SIG-M5 (cell line): ENCODE measurements at places on chromosomes 7 and 10.

GRCh38 chr10:60400366-60400765 lies 10.7 kb upstream of the ANK3 start:
- no peak for DNase-seq

GRCh38 chr7:31763548-31763947 lies 76.5 kb downstream of the PPP1R17 start:
- DNase-seq = no peak

DNA sequence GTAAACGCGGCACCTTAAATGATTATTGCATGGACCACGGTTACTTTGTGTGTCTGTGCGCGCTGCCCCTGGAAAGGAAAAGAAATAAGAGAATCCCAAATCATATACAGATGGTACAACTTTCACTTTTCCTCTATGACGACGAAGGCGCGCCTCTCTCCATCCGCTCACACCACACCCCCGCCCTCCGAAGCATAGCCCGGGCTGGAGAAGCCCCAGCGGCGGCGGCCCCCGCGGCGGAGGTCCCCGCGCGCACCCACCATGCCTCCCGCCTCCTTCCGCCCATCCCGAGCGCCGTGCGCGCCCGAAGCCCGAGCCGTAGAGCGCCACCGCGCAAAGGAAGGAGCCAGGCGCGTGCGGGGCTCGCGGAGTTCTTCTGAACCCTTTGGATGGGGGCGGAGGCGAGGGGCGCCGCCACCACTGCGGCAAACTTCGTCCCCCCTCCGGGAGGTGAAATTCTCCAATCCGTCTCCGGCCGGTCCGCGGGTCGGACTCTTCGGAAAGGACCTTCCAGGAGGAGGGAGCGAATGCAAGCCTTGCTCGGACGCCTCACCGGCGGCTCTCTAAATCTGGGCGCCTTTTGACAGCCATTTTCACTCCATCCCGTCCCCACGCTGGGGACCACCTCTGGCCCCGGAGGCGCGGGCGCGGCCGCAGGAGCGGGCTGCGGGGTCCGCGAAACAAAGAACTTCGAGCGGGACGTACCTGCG lies 588 bp downstream of the GLI3 start:
- no peak for DNase-seq

DNA sequence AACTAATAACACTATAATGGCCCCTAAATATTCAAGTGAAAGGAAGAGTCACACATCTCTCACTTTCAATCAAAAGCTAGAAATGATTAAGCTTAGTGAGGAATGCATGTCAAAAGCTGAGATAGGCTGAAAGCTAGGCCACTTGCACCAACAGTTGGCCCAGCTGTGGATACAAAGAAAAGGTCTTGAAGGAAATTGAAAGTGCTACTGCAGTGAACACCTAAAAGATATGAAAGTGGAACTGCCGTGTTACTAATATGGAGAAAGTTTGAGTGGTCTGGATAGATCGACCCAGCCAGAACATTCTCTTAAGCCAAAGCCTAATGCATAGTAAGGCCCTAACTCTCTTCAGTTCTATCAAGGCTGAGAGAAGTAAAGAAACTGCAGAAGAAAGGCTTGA lies 12.1 kb upstream of the SNX13 start:
- no peak for DNase-seq

- DNase-seq = no peak
These were observed 3.7 kb upstream of the NDST2 start for GRCh38 chr10:73814896-73815718.

DNA sequence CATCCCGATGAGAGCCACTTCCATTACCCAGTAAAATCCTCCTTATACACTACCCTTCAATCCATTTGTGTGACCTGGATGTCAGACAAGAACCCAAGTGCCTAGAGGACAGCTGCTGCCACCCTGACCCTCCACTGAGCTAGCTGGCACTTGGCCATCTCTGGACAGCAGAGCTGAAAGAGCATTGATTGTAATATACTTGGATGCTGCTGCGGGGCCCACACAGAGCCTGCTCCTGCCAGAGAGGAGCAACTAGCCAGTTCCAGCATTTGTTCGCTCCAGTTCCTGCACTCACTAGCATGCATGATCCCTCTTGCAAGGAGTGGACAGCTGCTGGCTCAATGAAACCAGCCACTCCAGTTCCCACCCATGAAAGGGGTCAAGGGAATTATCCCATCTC lies 8.4 kb upstream of the TMEM254 start:
- no peak for DNase-seq

- DNase-seq = no peak
These were observed 134.7 kb downstream of the TMEM178B start for GRCh38 chr7:141208539-141208938.

- DNase-seq = no peak
These were observed 36.7 kb upstream of the UBE2H start for GRCh38 chr7:129989466-129989865.

- DNase-seq = no peak
These were observed 158.2 kb upstream of the PTPRZ1 start for GRCh38 chr7:121714559-121715303.

DNA sequence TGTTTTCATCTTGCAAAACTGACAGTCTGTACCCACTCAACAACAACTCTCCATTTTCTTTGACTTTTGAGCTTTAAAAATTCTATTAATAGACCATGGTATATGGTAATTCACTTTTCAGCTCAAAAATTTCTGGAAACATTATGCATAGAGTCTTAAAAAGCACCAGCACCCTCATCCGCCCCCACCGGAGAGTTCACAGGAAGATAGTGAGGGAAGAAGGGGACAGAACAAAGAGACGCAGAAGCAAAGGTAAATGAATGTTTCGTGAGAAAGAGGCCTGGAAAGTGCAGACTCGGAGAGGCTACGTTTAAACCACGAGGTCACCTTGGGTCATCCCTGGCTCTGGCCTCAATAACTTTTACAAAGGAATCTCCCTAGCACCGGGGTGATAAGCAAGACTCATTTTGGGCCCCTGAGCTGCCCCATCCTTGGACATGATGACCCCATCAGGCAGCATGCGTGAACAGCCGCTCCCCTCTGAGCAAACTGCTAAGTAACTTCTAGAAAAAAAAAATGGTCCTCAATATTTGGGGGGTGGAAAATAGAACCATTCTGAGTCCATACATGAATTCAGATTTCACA lies 96.3 kb downstream of the CPXM2 start:
- DNase-seq = no peak

GRCh38 chr7:144676492-144676891 lies 159.4 kb downstream of the TPK1 start:
- no peak for DNase-seq

- no peak for DNase-seq
These were observed 53.4 kb upstream of the GDF10 start for GRCh38 chr10:47246406-47247147.

DNA sequence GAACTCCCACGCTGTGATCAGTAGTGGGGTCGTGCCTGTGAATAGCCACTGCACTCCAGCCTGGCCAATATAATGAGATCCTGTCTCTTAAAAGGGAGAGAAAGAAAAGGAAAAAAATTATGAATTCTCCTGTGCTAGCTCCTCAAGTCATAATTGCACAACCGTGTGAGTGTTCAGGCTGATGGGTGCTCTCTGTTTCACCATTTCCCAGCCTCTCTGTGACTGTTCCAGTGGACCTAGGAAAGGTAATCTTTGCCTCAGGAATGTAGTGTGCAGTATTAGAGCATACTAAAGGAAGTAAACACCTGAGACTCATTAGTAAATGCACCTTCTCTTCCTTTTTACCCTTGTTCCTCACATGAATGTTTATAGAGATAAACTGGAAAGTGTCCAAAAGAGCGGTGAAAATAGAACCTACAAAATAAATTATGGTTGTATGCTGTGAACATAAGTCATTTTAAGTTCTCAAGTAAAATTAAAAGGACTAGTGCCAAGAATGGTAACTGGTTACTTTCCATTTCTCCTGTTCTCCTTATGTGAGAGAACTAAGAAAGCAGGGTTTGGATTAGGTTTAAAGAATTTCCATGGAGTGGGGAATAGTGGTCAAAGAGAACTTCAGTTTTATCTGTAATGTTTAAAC lies 42.7 kb downstream of the INPP5F start:
- no peak for DNase-seq

- DNase-seq = no peak
These were observed 169.6 kb upstream of the FAM171A1 start for GRCh38 chr10:15540727-15541126.

- no peak for DNase-seq
These were observed 19.1 kb upstream of the SPOCK2 start for GRCh38 chr10:72107325-72108003.

DNA sequence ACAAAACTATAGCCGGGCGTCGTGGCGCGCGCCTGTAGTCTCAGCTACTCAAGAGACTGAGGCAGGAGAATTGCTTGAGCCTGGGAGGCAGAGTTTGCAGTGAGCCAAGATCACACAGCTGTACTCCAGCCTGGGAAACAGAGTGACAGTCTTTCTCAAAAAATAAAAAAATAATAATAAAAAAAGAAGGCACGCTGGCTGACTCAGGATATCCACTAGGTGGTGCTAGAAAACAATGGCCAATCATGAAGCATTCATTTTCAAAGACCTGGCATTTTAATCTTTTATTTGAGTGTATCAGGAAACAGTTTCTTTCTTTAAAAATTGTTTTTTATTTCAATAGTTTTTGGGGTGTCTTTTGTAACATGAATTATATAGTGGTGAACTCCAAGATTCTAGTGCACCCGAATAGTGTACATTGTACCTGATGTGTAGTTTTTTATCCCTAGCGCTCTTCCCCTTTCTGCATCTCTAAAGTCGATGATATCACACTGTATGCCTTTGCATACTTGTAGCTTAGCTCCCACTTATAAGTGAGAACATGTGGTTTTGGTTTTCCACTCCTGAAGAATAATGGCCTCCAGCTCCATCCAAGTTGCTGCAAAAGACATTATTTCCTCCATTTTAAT lies 88.6 kb downstream of the LYZL1 start:
- no peak for DNase-seq

DNA sequence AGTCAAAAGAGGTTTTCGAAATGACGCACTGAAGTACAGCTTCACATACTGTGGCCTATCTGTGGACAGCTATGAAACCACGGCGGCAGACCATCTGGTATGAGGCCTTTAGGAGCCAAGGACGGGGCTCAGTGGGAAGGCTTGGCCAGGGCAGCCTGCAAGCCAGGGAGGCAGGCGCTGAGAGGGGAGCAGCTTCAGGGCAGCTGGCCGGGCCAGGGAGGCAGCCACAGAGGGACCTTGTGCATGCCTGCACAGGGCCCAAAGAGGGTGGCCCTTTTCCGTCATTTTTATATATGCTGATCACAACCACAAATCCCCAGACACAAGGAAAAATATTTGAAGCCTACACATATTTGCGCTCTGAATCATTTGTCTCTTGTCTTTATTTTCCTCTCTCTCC lies 13.5 kb downstream of the CALD1 start:
- DNase-seq = no peak

GRCh38 chr10:93485690-93486089 lies 3.6 kb upstream of the MYOF start:
- no peak for DNase-seq

GRCh38 chr10:58326967-58327381 lies 7.8 kb upstream of the UBE2D1 start:
- no peak for DNase-seq

DNA sequence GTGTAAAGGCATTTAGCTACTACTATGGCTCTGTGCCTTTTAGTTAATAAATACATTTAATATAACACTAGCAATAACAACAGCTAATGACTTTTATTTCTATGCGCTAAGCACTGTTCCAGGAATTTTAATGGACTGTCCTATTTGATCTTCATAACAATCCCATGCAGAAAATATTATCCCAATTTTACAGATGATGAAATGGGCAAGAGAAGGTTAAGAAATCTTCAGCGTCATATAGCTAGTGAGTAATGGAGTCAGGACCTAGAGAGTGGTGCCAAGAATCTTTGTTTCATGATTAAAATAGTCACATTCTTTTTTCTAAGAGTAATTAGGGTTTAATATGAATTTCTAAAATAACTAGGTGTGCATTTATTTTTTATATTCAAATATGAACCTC lies 32.4 kb downstream of the ACTA2 start:
- DNase-seq = no peak

- DNase-seq = no peak
These were observed 73.8 kb upstream of the TMEM106B start for GRCh38 chr7:12137283-12137682.

DNA sequence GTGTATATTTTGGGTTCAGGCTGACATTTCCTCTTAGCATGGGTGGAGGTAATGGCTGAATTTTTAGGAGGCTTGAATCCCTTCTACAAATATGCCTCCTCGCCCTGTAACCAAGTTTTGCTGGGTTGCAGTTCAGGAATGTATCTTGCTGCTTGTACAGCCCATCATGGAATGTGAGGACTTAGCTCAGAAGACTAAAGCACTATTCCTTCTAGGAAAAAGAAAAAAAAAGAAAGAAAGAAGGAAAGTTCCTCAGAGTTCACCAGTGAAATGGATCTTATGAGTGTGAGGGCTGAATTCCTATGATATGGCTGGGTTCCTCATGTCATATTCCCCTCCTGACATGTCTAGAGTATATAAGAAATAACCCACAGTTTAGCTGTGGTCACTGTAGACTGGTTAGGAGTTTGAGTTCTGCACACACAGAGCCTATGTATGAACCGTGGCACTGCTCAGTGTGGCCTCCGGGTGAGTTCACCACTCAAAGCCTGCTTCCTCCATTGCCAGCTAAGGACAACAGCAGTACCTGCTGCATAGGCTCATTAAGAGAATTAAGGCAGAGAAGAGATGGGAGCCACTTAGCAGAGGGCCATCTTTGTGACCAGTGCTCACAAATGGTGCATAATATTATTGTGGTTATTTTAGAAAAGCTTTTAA lies 114.0 kb downstream of the TACC2 start:
- DNase-seq = no peak

GRCh38 chr7:51069411-51070083 lies 247.1 kb downstream of the COBL start:
- no peak for DNase-seq

DNA sequence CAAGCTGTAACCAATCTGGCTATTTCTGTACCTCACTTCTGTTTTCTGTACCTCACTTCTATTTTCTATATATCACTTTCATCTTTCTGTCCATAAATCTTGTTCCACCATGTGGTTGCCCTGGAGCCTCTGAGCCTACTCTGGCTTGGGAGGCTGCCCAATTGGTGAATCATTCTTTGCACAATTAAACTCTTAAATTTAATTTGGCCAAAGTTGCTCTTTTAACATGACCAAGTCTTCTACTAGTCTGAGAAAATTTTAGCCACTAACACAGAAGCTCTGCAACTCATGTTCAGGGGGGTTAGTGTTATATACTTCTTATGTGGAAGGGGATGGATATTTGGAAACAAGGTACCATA lies 503.5 kb downstream of the KIF20B start:
- DNase-seq = no peak

DNA sequence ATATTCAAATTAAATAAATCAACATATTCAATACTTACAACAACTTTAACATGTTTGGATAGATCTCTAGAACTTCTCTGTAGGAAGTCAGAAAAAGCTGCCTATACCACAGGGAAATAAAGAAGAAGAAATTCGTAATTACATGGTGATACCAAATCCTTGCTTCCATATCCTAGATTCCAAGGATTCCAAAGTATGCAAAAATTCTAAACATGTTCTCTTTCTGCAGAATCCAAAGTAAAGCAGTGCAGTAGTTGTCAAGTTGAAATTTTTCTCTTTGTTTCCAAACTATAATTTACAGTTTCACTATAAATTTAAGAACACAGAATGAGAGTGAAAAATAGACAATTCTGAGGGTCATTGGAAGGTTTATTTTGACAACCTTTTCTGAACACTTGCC lies 233.7 kb upstream of the PTN start:
- DNase-seq = no peak

- no peak for DNase-seq
These were observed 193.5 kb upstream of the NEBL start for GRCh38 chr10:21090609-21091082.

- DNase-seq = no peak
These were observed 74.8 kb downstream of the TPST1 start for GRCh38 chr7:66279912-66280311.

- DNase-seq = no peak
These were observed 233.1 kb downstream of the PARD3 start for GRCh38 chr10:34581801-34582532.
